ENCODE measurements at places on chromosomes 6 and 20.

GRCh38 chr6:43331470-43331869 is 22.8 kb upstream of the CRIP3 start:
- no peak overlapping the region for H3K4me3 ChIP-seq
- H3K36me3 ChIP-seq, result peaks cover 3% of the 10 kb centered on the region
- peaks cover 17% of the 10 kb centered on the region for H3K4me1 ChIP-seq
- DNase-seq, result no peak
- peaks cover 4% of the 10 kb centered on the region for H3K27me3 ChIP-seq

DNA sequence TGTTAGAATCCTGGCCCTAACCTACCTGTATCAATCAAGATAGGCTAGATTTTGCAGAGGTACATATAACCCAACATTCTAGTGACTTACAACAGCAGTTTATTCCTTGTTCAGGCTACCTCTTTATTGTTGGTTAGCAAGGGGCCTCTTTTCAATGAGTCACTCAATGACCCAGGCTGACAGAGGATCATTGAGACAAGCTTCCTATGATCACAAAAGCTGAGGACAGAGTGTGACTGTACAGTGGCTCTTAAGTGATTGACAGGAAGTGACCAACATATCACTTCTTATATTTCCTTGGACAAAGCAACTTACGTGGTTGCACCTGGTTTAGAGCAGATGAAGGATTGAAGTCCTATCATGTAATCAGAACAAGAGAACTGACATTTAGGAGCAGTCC is 740.9 kb downstream of the FRK start:
- H3K36me3 ChIP-seq, result no peaks in the 10 kb centered on the region
- no peak for DNase-seq
- peaks cover 9% of the 10 kb centered on the region for H3K4me1 ChIP-seq
- H3K4me3 ChIP-seq, result no peak overlapping the region
- no peak overlapping the region for H3K27ac ChIP-seq

- no peak for DNase-seq
- no peak overlapping the region for H3K27ac ChIP-seq
- H3K36me3 ChIP-seq, result no peaks in the 10 kb centered on the region
Observed at GRCh38 chr6:53112871-53113270, 35.8 kb downstream of the GCM1 start.

GRCh38 chr20:62511915-62512610 is 36.3 kb upstream of the GATA5 start:
- peaks cover 45% of the 10 kb centered on the region for H3K4me1 ChIP-seq
- H3K4me3 ChIP-seq, result peak overlapping the region; percentile 44
- DNase-seq, result peak; percentile 44
- H3K36me3 ChIP-seq, result no peaks in the 10 kb centered on the region
- H3K27ac ChIP-seq, result no peak overlapping the region
- peaks cover 10% of the 10 kb centered on the region for H3K27me3 ChIP-seq

DNA sequence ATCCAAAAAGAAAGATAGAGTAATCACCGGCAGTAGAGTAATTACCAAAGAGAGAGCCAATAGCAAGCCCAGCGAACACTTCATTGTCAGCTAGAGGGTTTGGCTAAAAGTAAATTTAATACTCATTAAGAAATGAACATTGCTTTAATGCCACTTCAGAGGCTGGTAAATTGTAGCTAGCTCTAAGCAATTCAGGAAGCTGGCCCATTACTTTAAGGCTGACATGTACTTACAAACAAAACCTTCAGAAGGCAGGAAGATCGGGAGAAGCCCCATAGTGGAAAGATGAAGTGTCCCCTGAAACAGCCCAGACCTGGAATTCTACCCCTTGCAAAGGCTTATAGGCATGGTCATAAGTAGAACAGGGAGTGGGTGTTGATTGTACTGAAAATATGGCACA is 396.6 kb upstream of the ID4 start:
- H3K4me3 ChIP-seq, result no peak overlapping the region
- H3K27me3 ChIP-seq, result peaks cover 6% of the 10 kb centered on the region
- H3K4me1 ChIP-seq, result peaks cover 11% of the 10 kb centered on the region
- H3K36me3 ChIP-seq, result no peaks in the 10 kb centered on the region
- no peak overlapping the region for H3K27ac ChIP-seq

GRCh38 chr20:24877652-24878051 is 71.4 kb upstream of the CST7 start:
- DNase-seq, result no peak
- no peak overlapping the region for H3K27ac ChIP-seq
- peaks cover 10% of the 10 kb centered on the region for H3K27me3 ChIP-seq
- peaks cover 16% of the 10 kb centered on the region for H3K4me1 ChIP-seq

- H3K27ac ChIP-seq, result no peak overlapping the region
- H3K4me1 ChIP-seq, result no peaks in the 10 kb centered on the region
- no peaks in the 10 kb centered on the region for H3K27me3 ChIP-seq
- DNase-seq, result no peak
- H3K4me3 ChIP-seq, result no peak overlapping the region
Observed at GRCh38 chr6:100663219-100663863, 198.6 kb upstream of the SIM1 start.

GRCh38 chr20:53362736-53363135 is 230.9 kb downstream of the ZNF217 start:
- no peaks in the 10 kb centered on the region for H3K27me3 ChIP-seq
- no peak overlapping the region for H3K4me3 ChIP-seq
- peaks cover 21% of the 10 kb centered on the region for H3K36me3 ChIP-seq
- no peak overlapping the region for H3K27ac ChIP-seq

GRCh38 chr6:52515219-52515960 is 61.5 kb downstream of the TRAM2 start:
- H3K4me1 ChIP-seq, result peaks cover 55% of the 10 kb centered on the region
- DNase-seq, result no peak
- no peak overlapping the region for H3K4me3 ChIP-seq

- H3K27me3 ChIP-seq, result no peaks in the 10 kb centered on the region
- H3K4me3 ChIP-seq, result no peak overlapping the region
- H3K4me1 ChIP-seq, result peaks cover 14% of the 10 kb centered on the region
- no peak overlapping the region for H3K27ac ChIP-seq
Observed at GRCh38 chr6:113762641-113763040, 94.5 kb upstream of the MARCKS start.

- H3K36me3 ChIP-seq, result no peaks in the 10 kb centered on the region
- H3K27me3 ChIP-seq, result peaks cover 11% of the 10 kb centered on the region
- no peak overlapping the region for H3K4me3 ChIP-seq
- no peak for DNase-seq
- H3K4me1 ChIP-seq, result peaks cover 16% of the 10 kb centered on the region
Observed at GRCh38 chr20:16028923-16029322, 544.3 kb downstream of the KIF16B start.

- peaks cover 10% of the 10 kb centered on the region for H3K27me3 ChIP-seq
- no peaks in the 10 kb centered on the region for H3K36me3 ChIP-seq
- no peak overlapping the region for H3K4me3 ChIP-seq
- H3K27ac ChIP-seq, result no peak overlapping the region
- no peak for DNase-seq
Observed at GRCh38 chr20:47484303-47484702, 17.4 kb upstream of the NCOA3 start.

- no peak overlapping the region for H3K4me3 ChIP-seq
- H3K27me3 ChIP-seq, result peaks cover 39% of the 10 kb centered on the region
Observed at GRCh38 chr20:36435592-36436541, 105.5 kb upstream of the MYL9 start.

GRCh38 chr6:107698146-107698545 is 126.0 kb downstream of the SCML4 start:
- H3K27ac ChIP-seq, result peak overlapping the region; percentile 72
- peaks cover 48% of the 10 kb centered on the region for H3K4me1 ChIP-seq
- H3K36me3 ChIP-seq, result peaks cover 5% of the 10 kb centered on the region

GRCh38 chr6:26198722-26199056 is 111.5 kb downstream of the HFE start:
- H3K4me1 ChIP-seq, result peaks cover 46% of the 10 kb centered on the region
- peak overlapping the region; percentile 100 for H3K27ac ChIP-seq
- H3K27me3 ChIP-seq, result peaks cover 4% of the 10 kb centered on the region
- H3K36me3 ChIP-seq, result peaks cover 3% of the 10 kb centered on the region
- peak overlapping the region; percentile 98 for H3K4me3 ChIP-seq

DNA sequence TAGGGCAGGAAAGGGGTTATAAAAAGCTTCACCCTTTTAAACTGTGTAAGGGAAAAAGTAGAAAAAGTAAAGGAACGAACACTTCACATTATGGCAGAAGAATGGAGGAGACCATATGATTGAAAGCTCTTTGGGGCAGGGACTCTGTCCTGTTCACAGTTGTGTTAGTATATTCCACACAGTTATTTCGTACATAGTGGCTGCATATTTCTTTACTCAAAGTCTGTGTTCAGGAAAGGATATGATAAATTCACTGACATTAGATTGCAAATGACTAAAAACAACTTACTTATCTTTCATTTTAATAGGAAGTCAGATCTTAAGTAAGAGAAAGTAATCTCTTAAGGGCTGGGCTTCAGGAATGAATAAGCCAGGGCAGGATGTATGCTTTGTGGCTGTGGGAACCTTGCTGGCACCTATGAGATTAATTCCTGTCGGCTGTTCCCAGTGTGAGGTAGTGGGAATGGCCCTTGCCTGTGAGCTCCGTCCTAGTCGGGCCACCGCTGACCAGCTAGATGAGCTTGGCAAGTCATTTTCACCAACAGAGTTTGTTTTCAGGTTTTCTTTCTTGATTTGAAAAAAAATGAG is 11.2 kb downstream of the PPP1R14C start:
- peaks cover 43% of the 10 kb centered on the region for H3K27me3 ChIP-seq
- H3K36me3 ChIP-seq, result no peaks in the 10 kb centered on the region
- peaks cover 48% of the 10 kb centered on the region for H3K4me1 ChIP-seq
- H3K4me3 ChIP-seq, result no peak overlapping the region

- H3K4me1 ChIP-seq, result peaks cover 23% of the 10 kb centered on the region
- no peak overlapping the region for H3K27ac ChIP-seq
- no peaks in the 10 kb centered on the region for H3K36me3 ChIP-seq
- H3K27me3 ChIP-seq, result peaks cover 29% of the 10 kb centered on the region
Observed at GRCh38 chr6:170013815-170014214, 262.4 kb downstream of the ERMARD start.

DNA sequence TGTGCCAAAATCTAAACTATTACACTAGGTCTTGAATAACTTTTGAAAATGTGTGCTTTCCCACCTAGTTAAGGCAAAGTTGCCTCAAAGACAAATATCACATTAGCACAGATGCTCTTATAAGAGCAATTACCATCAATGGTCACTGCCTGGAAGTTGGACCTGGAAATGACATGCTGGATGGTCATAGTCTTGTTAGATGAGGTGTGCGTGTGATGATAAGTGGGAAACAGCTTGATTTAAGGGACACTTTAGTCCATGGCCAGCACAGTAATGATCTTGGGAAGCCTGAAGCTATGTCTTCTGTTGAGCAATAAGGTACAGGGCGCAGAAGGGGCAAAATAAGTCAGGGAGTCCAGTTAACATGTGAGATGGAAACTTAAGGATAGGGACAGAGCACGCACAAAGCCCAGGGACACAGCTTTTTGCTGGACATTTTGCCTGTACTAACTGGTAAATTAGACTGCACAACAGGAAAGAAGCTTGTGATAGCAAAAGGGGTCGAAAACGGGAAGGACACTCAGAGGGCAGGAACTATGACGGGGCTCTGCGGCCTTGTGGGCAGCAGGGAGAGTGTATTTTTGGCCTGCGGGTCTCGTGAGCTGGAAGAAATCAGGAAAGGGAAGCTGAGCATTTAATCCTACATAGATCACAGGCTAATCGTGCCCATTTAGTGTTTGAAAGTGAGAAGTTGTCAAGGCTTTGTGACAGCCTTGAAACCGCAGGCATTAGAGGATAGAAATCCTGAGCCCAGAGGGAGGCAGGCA is 66.7 kb upstream of the BMP2 start:
- peaks cover 10% of the 10 kb centered on the region for H3K27me3 ChIP-seq
- H3K4me1 ChIP-seq, result peaks cover 7% of the 10 kb centered on the region
- H3K36me3 ChIP-seq, result no peaks in the 10 kb centered on the region

DNA sequence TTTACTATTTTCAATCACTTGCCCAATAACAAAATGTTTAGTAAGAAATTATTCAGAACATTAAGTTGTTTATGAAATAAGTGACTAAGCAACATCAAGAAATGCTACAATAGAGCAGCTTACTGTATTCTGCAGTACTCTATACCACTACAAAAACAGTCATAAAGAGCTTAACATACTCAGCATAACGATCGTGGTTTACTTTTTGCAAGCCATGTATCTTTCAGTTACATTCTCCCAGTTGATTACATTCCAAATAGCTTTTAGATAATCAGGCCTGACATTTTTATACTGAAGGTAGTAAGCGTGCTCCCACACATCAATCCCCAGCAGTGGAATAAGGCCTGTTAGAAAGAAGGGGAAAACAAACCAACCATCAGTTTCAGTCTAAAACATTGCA is 10.7 kb downstream of the SOD2 start:
- no peak overlapping the region for H3K27ac ChIP-seq
- no peak for DNase-seq
- H3K4me1 ChIP-seq, result no peaks in the 10 kb centered on the region
- no peak overlapping the region for H3K4me3 ChIP-seq
- no peaks in the 10 kb centered on the region for H3K27me3 ChIP-seq
- H3K36me3 ChIP-seq, result peaks cover 58% of the 10 kb centered on the region

GRCh38 chr6:34514593-34515472 is 41.3 kb downstream of the SPDEF start:
- H3K27me3 ChIP-seq, result peaks cover 44% of the 10 kb centered on the region
- H3K4me3 ChIP-seq, result peak overlapping the region; percentile 73
- DNase-seq, result peak; percentile 83
- H3K27ac ChIP-seq, result no peak overlapping the region

- no peaks in the 10 kb centered on the region for H3K27me3 ChIP-seq
- no peak overlapping the region for H3K27ac ChIP-seq
- peaks cover 8% of the 10 kb centered on the region for H3K4me1 ChIP-seq
- no peak overlapping the region for H3K4me3 ChIP-seq
- peaks cover 12% of the 10 kb centered on the region for H3K36me3 ChIP-seq
- DNase-seq, result no peak
Observed at GRCh38 chr6:5191222-5191621, 69.5 kb downstream of the LYRM4 start.

DNA sequence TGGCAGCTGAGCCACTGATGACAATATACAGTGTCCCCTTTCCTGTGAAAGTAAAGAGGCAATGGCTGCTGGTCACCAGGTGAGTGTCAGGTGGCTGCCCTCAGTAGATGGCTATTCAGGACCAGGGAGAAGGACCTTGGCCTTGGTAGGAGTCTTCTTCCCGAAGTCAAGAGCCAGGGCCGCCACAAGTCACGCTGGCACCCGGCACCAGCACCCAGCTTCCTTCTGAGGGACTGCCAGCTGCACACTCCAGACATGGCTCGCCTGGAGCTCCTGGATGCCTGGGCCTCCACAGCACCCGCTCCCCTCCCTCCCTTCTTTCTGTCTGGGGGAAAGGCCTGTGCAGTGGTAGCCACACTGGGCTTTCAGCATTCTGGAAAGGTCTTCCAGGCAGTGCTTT is 126.9 kb downstream of the TMEM242 start:
- DNase-seq, result no peak
- no peak overlapping the region for H3K4me3 ChIP-seq
- H3K27me3 ChIP-seq, result peaks cover 3% of the 10 kb centered on the region
- H3K27ac ChIP-seq, result no peak overlapping the region
- peaks cover 54% of the 10 kb centered on the region for H3K36me3 ChIP-seq

- H3K4me1 ChIP-seq, result peaks cover 13% of the 10 kb centered on the region
- H3K36me3 ChIP-seq, result no peaks in the 10 kb centered on the region
- peaks cover 51% of the 10 kb centered on the region for H3K27me3 ChIP-seq
- peak; percentile 87 for DNase-seq
- no peak within 1 kb of the TSS for H3K27ac ChIP-seq
Observed at GRCh38 chr6:106360410-106360988, at the start of gene CRYBG1. TSS of gene CRYBG1 (plus strand) at chr6:106360717. CDS start at chr6:106360909, 192 bp downstream.
